ENCODE measurements at places on chromosomes 2 and 18. TPM values are rescaled to one million over a fixed set of nuclear protein-coding genes. Genes with fewer than 3 reads are reported as not detected.

CFAP65 gene
- total RNA-seq: not detected

ANO7 gene
- 0.32 TPM for total RNA-seq

GRP gene
- total RNA-seq: not detected

BOK gene
- total RNA-seq: 34.8 TPM

SLC4A3 gene
- 0.25 TPM for total RNA-seq

MAP3K19 gene
- total RNA-seq: not detected

REG1B gene
- total RNA-seq: not detected

AGXT gene
- total RNA-seq: not detected

PTPRN gene
- total RNA-seq: not detected

CRYGD gene
- not detected for total RNA-seq

VIT gene
- not detected for total RNA-seq

CRYGC gene
- not detected for total RNA-seq

CXCR1 gene
- not detected for total RNA-seq

PROC gene
- not detected for total RNA-seq

ARHGEF4 gene
- 1.0 TPM for total RNA-seq

SMYD1 gene
- not detected for total RNA-seq

KCNJ13 gene
- total RNA-seq: not detected

PPP1R1C gene
- 0.25 TPM for total RNA-seq

CIDEA gene
- 0.19 TPM for total RNA-seq

C1QL2 gene
- not detected for total RNA-seq

METTL21A gene
- total RNA-seq: 8.3 TPM

MC2R gene
- not detected for total RNA-seq

CPO gene
- 0.19 TPM for total RNA-seq

DSG1 gene
- total RNA-seq: not detected

FSIP2 gene
- 0.44 TPM for total RNA-seq

IL1RN gene
- not detected for total RNA-seq

BCS1L gene
- total RNA-seq: 33.8 TPM

SIX3 gene
- not detected for total RNA-seq

UGT1A5 gene
- total RNA-seq: not detected

PDE11A gene
- total RNA-seq: under 0.01 TPM

INPP1 gene
- 18.6 TPM for total RNA-seq

FBXO36 gene
- 1.5 TPM for total RNA-seq

ASXL3 gene
- total RNA-seq: under 0.01 TPM

GPAT2 gene
- total RNA-seq: 11.3 TPM

PRKAG3 gene
- total RNA-seq: not detected

TUBB8B gene
- not detected for total RNA-seq

SULT1C4 gene
- total RNA-seq: 82.8 TPM

HSBP1L1 gene
- 7.1 TPM for total RNA-seq

ZSWIM2 gene
- total RNA-seq: 0.13 TPM

CRYBA2 gene
- total RNA-seq: not detected

C1GALT1C1L gene
- total RNA-seq: not detected

MARCHF4 gene
- total RNA-seq: 5.7 TPM

DPP10 gene
- total RNA-seq: not detected

TNFAIP6 gene
- total RNA-seq: 0.13 TPM
